ENCODE measurements at places on chromosomes 5 and 9.

DNA sequence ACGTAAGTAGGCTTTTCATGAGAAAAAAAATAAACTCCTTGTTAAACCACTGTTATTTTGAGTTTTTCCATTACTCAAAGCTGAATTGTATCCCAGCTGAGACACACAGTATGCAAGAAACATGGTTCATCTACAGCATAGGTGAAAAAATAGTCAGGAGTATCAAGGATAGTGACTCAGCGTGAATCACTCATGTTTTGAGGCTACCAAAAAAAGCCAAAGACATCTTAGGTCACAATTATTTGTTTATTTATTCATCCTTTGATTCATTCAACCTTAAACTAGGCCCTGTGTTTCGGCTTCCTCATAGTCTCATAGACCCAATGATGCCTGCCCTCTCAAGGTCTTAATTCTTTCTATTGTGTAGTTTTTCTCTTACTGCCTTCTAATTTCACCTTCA, 32.9 kb upstream of the STX17 start:
- no peak for DNase-seq

- no peak for DNase-seq
Observed at GRCh38 chr5:62560786-62561185, 17.8 kb upstream of the LRRC70 start.

DNA sequence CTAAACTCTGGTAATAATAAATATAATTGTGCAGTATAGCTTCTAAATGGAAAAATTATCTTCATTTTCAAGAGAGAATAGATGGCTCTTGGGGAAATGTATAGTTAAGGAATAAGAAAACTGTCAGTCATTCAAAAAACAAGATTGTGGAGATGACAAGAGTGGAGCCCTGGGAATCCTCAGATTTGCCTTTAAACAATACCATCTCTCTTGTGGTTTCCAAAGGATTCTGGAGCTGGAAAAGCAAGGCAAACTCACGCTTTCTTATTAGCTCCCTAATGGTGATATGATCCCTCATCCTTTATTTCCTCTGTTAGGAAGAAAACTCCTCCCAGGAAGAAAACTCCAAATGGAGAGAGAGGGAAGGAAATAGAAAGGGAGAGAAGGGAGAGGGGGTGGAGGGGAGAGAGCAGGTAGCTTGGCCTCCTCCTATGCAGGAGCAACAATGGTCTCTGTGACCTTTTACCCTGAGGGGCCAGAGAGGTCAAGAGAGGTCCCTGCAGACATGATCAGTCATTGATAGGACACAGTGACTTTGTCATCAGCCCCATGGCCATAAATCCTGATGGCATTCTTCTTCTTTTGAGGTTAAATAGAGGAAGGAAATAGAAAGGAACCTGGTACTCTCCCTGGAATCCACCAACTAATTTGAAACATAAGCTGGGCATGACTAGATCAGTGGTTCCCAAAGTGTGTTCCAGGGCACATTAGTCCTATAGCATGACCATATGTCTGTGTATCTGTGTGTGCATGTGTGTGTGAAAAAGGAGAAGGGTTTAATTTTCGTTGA, 312.2 kb downstream of the ARRDC3 start:
- no peak for DNase-seq

- no peak for DNase-seq
Observed at GRCh38 chr5:133820507-133820906, 147.9 kb downstream of the C5orf15 start.

DNA sequence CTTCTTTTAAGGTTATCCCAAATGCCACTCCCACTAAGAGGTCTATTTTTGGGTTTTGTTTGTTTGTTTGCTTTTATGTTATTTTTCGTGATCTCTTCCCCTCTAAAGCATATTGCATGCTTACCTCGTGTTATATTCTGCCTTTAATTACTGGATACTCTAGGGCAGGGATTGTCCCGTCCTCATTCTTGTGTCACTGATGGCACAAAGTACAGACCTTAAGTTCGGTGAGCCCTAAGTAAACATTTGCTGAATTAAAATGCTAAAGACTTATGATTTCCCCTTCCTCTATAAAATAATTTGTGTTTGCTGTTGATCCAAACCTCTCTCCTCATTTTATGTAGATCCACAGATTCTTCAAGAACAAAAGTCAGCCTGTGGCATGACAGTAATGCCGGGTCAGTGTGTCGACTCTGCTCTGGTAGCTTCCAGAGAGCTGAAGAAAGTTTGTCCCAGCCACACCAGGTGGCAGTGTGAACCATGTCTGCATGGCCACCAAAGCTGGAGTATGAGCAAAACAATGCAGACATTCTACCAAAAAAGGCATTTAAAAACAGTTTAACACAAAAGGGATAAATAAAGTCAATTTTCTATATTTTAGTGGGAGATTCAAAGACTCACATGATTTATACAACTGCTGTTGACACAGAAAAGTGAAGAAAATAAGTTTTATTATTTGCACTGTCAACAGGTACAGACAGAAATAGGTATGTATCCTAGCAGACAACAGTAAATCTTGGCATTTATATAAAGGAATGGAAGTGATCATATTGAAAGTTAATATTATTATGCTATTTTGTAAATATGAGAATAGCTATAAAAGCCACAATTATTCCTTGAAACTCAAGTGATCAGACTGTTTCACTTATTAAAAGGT, 17.9 kb upstream of the POC5 start:
- DNase-seq, result no peak

DNA sequence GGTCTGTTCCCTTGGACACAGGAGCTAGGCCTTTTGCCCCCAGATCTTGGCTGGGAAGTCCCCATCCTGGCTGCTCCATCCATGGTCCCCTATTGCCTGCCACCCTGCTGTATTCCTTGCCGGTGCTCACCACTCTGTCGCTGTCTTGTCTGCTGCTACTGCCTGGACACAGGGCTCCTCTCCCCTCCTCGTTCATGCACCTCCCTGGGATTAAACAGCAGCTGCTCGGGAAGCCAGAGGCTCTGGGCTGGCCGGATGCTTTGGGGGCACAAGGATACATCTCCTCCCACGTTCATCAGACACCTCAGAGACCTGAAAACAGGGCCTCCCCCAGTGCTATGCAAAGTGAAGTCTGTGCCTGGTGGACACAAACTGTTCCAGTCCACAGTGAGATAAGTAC, 110.4 kb downstream of the ZNF354C start:
- DNase-seq, result no peak

GRCh38 chr9:68581696-68582095, 41.0 kb upstream of the TMEM252 start:
- no peak for DNase-seq

GRCh38 chr9:93187047-93187446, 3.1 kb downstream of the WNK2 start:
- DNase-seq, result no peak

DNA sequence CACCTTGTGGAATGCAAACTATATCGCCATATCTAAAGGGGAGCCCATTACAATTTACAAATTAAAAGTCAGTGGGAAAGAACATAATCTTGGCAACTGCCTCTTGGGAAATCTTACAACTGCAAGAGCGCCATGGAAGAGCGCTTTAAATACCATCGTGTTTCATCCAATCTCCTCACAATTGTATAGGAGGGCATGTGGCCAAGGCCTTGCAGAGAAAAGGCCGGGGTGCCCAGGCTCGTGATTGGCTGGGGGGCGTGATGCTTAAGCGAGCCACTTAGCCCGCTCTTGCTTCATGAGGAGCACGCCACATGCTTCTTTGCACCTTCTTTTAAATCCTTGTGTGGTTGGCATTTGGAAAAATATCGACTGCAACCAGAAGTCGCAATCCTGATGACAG, 69.8 kb upstream of the NFIB start:
- DNase-seq, result no peak

DNA sequence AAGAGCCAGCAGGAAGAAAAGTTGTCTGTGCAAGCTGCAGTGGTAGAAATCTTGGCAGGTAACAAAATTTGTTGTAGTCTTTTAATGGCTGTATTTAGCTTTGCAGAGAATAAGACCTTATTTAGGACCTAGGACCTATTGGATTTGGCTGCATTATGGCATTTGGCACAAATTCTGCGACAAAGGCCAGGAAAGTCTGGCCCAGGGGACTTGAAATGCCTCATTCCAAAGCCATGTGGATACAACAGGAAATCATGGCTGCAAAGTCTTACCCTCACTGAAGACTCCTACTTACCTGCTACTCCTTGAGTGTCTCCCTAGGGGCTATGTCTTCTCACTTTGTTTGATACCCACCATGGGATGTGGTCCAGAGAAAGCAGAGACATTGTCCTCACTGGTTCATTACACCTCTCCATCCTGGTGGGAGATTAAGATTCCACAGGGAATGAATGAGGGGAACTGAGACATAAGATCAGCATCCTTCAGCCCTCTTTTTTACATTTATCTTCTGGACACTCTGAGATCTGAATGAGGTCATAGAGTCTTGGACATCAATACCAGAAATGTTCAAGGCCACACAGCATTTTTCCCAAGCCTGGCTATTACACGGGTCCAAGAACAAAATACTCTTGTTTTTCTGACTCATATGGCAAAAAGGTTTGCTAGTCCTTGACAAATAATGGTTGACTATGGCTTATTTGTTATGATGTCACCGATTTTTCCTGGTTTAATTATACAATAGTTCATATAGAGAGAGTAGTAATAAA, 119.4 kb downstream of the PDE8B start:
- DNase-seq, result no peak

- no peak for DNase-seq
Observed at GRCh38 chr5:177535125-177535524, 18.4 kb upstream of the DDX41 start.
